Central memory CD8-positive, alpha-beta T cell (primary cell): ENCODE measurements at places on chromosomes 2 and 18.

- no peak for DNase-seq
- no peak overlapping the region for H3K27ac ChIP-seq
- no peak overlapping the region for H3K4me3 ChIP-seq
- peaks cover 20% of the 10 kb centered on the region for H3K27me3 ChIP-seq
Observed at GRCh38 chr18:23194997-23195957, 60.0 kb downstream of the CABLES1 start.

GRCh38 chr18:50203801-50204604 lies 9.1 kb upstream of the MYO5B start:
- DNase-seq = no peak
- H3K4me3 ChIP-seq = no peak overlapping the region
- H3K36me3 ChIP-seq = no peaks in the 10 kb centered on the region
- H3K27me3 ChIP-seq = peaks cover 75% of the 10 kb centered on the region
- no peak overlapping the region for H3K27ac ChIP-seq

DNA sequence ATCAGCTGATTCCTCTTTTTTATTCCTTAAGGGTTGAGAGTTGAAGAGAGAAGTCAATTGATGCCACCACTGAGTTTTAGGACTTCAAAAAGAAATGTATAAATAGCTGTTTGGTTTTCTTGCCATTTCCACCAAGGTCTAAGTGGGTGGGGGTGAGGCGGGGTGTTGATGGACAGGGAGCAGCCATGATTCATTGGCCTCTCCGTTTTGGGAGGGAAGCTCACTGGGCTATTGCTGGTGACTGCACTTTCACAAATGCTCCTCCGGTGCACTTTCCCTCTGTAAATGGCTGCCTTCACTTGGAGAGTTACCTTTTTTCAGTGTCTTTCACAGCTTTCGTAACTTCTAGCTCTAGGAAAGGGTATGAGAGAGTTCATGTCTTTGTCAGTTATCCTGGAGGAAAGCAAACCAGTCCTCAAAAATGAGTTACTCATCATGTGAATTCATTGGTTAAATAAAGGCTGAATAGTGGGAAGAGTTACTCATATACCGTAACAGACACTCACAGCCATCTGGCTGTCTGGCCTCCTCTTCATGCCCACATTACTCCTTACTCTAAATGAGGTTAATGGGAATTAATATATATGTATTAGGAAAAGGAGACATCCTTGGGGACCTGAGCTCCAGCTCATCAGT lies 17.4 kb upstream of the CTAGE1 start:
- H3K27me3 ChIP-seq = no peaks in the 10 kb centered on the region
- no peak overlapping the region for H3K4me3 ChIP-seq
- no peak overlapping the region for H3K27ac ChIP-seq
- H3K4me1 ChIP-seq = peaks cover 5% of the 10 kb centered on the region
- H3K36me3 ChIP-seq = no peaks in the 10 kb centered on the region

- H3K27ac ChIP-seq = no peak overlapping the region
- no peak overlapping the region for H3K4me3 ChIP-seq
- H3K36me3 ChIP-seq = no peaks in the 10 kb centered on the region
- peak; percentile 54 for DNase-seq
Observed at GRCh38 chr2:239882331-239882732, 142.8 kb downstream of the NDUFA10 start.

DNA sequence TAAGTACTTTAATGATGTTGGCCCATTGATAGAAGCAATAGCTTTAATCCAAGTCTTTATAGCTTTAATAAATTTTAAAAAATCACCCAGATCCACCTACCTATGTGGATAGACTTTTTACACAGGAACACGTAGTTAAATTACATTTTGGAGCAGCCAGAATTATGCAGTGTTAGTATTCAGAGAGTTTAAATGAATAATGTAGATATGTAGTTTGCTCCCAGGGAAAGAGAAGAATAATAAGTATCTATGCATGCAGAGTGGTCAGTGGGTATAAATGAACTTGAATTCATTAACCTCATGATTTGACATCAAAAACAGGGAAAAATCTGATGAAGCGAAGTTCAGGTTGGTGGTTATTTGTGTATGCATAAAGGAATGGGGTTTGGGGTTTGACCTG lies 146.3 kb downstream of the CERS6 start:
- DNase-seq = no peak
- no peak overlapping the region for H3K27ac ChIP-seq

GRCh38 chr2:36165132-36165531 lies 190.4 kb upstream of the CRIM1 start:
- no peaks in the 10 kb centered on the region for H3K4me1 ChIP-seq
- no peak for DNase-seq
- no peaks in the 10 kb centered on the region for H3K27me3 ChIP-seq
- H3K36me3 ChIP-seq = no peaks in the 10 kb centered on the region
- no peak overlapping the region for H3K27ac ChIP-seq
